ENCODE measurements at places on chromosomes 11 and 22. TPM values are rescaled to one million over a fixed set of nuclear protein-coding genes. Genes with fewer than 3 reads are reported as not detected.

The MUC5AC gene
- not detected for total RNA-seq

DNA sequence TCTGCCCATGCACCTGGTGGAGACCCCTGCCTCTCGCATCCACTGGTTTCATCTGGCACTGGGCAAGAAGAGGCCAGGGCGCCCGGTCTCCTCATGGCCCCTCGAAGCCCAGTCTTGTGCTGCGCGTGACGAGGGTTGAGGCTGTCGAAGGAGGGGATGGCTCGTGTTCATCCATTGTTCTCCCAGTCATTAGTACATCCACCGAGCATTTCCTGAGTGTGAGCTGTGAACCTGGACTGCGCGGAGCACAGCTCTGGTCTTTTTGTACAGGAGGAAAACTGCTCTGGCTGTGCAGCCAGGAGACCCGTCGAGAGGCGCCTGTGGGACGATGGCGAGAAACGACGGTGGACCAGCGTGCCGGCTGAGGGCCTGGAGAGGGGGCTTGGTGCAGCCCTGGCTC is 6.8 kb downstream of the CACNA1I start:
- DNase-seq, result no peak

DNA sequence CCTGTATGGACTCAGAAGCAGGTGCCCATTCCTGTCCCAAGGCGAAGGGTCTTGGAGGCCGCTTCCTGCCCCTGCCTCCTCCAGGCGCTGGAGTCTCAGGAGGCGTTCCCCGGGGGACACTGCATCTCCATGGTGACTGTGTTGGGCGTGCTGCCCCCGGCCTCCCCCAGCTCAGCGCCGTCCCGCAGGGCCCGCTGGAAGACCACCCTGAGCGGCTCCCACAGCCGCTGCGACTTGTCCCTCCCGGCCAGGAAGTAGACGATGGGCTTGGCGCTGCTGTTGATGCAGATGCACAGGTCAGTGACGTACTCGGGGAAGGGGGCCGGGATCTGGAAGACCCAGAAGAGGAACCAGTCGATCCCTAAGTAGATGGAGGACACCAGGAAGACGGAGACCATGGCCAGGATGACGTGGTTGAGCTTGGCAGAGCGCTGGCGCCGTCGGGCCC is 7.8 kb downstream of the MRGPRF start:
- DNase-seq, result no peak

- DNase-seq, result peak; percentile 39
Observed at GRCh38 chr22:23533328-23533762, 46.7 kb downstream of the IGLL1 start.

- DNase-seq, result no peak
Observed at GRCh38 chr22:49462291-49462690, 365.4 kb downstream of the BRD1 start.

- no peak for DNase-seq
Observed at GRCh38 chr11:77249427-77249826, 52.1 kb downstream of the GDPD4 start.

DNA sequence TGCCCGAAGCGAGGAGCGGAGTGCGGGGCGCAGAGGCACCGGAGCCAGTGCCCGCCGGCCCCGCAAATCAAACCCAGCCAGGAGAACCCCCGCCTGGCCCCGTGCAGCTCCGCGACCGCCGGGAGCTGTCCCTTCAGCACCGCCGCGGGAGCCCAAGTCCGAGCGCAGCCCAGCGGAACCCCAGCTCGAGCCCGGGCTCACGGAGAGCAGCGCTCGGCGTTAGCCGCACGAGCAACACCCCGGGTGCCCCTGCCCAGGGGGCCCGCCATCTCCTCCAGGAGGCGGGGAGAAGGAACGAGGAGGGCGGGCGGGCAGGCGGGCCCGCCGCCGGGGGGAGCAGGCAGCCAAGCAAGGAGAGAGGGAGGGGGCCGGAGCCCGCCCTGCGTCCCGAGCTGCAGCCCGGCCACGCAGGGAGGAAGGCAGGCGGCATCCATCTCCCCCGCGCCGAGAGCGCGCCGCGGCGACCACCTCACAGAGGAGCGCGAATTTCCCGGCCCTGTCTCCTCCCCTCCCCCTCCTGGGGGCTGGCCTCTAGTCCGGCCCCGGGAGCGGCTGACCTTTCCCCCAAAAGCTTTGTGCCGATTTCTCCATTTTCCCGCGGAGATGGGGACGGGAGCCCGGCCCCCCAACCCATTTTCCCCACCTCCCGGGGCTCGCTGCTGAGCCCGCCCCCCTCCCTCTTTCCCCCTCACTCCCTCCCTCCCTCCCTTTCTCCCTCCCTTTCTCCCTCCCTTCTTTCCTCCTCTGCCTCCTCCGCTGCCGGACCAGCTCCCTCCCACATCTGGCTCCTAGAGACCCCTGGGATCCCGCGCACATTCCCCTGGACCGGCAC is 621 bp downstream of the KCNC1 start:
- peak; percentile 58 for DNase-seq

GRCh38 chr22:39173050-39173706 is 20.7 kb upstream of the CBX7 start:
- DNase-seq, result no peak

The CEP57 gene
- total RNA-seq, result 159 TPM

GRCh38 chr11:20672575-20672974 is 3.2 kb downstream of the NELL1 start:
- peak; percentile 2 for DNase-seq
